Upper lobe of right lung (tissue), 1 donor: ENCODE measurements at places on chromosomes 2 and 18.

DNA sequence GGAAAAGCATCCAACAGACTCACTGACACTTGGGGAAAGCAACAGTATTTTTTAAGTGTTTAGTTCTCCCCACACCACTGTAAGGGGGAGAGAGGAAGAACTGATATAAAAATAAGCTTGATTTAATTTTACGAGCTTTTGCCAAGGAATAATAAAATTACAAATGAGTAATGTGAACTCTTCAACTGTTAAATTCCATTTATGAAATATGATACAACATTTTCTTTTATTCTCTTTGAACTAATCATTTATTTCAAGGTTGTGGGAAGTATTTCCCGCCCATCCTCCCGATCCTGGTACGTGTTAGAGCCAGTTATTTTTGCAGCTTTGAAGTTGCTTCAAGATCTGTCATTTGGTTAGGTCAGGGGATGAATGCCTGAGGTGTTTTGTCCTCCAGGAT, 35.2 kb downstream of the WDPCP start:
- no peak for DNase-seq
- no peak overlapping the region for H3K27ac ChIP-seq
- H3K27me3 ChIP-seq = no peaks in the 10 kb centered on the region
- H3K4me1 ChIP-seq = no peaks in the 10 kb centered on the region
- no peak overlapping the region for H3K4me3 ChIP-seq

DNA sequence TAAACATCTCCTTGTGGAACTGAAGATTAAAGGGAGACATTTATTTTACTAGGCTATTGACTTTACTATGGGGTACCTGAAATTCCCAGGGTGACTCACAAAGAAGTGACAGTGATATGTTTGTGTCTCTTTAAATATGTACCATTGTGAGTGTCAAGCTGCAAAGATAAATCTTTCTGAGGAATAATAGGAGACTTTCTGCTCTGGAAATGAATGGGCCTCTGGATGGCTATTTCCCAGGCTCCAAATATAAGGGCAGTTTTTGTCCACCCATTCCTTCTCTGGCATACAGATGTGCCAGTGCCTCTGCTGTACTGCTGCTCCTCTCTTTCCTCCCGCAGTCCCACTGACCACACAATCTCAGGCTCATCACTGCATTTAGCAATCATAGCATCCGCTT, 586.4 kb upstream of the CNTNAP5 start:
- no peak overlapping the region for H3K4me3 ChIP-seq
- H3K4me1 ChIP-seq = no peaks in the 10 kb centered on the region
- no peak for DNase-seq
- no peak overlapping the region for H3K27ac ChIP-seq
- H3K36me3 ChIP-seq = no peaks in the 10 kb centered on the region

GRCh38 chr2:100416935-100417710, at the start of gene CHST10:
Gene CHST10, minus strand, starts transcription at chr2:100417668. Its CDS starts 10,993 bp downstream, at chr2:100406675.
- peak; percentile 82 for DNase-seq
- H3K27ac ChIP-seq = peak within 1 kb of the TSS; percentile 70
- peak within 1 kb of the TSS; percentile 88 for H3K4me3 ChIP-seq
- no peaks in the 10 kb centered on the region for H3K36me3 ChIP-seq

- no peaks in the 10 kb centered on the region for H3K36me3 ChIP-seq
- DNase-seq = no peak
- no peaks in the 10 kb centered on the region for H3K27me3 ChIP-seq
- H3K27ac ChIP-seq = peak overlapping the region; percentile 4
- H3K4me1 ChIP-seq = peaks cover 17% of the 10 kb centered on the region
Observed at GRCh38 chr2:144595686-144596072, 75.8 kb upstream of the ZEB2 start.

- no peaks in the 10 kb centered on the region for H3K36me3 ChIP-seq
- peak overlapping the region; percentile 0 for H3K27ac ChIP-seq
- no peak overlapping the region for H3K4me3 ChIP-seq
- DNase-seq = no peak
- peaks cover 4% of the 10 kb centered on the region for H3K4me1 ChIP-seq
Observed at GRCh38 chr2:62186156-62186905, 9.6 kb upstream of the B3GNT2 start.

DNA sequence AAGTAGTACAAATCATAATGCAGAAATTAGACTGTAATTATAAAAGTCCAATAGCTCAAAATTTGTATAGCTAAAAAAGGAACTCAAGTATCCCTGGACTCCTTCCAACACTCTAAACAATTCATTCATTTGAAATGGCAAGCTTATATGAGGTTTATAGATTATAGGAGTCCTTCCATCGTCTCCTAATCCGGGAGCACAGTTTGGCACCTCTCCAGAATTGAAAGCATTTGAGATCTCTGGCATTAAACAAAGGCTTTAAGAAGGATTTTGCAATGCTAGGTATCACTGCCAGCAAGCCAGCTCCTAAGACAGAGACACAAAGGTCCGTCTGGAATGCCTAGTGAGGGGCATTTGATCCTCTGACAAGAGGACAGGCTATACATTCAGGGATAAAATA, 90.9 kb downstream of the ACVR1 start:
- H3K27ac ChIP-seq = no peak overlapping the region
- peaks cover 56% of the 10 kb centered on the region for H3K4me1 ChIP-seq
- no peak for DNase-seq
- H3K36me3 ChIP-seq = no peaks in the 10 kb centered on the region
- no peaks in the 10 kb centered on the region for H3K27me3 ChIP-seq

- no peak for DNase-seq
- H3K4me1 ChIP-seq = no peaks in the 10 kb centered on the region
- no peak overlapping the region for H3K4me3 ChIP-seq
- H3K27me3 ChIP-seq = no peaks in the 10 kb centered on the region
- H3K36me3 ChIP-seq = peaks cover 20% of the 10 kb centered on the region
- no peak overlapping the region for H3K27ac ChIP-seq
Observed at GRCh38 chr2:239087046-239087710, 239.3 kb downstream of the TWIST2 start.

- DNase-seq = no peak
- no peaks in the 10 kb centered on the region for H3K4me1 ChIP-seq
- H3K27ac ChIP-seq = no peak overlapping the region
- no peaks in the 10 kb centered on the region for H3K27me3 ChIP-seq
Observed at GRCh38 chr18:11671156-11671555, 17.9 kb upstream of the GNAL start.

- H3K36me3 ChIP-seq = peaks cover 21% of the 10 kb centered on the region
- no peak overlapping the region for H3K27ac ChIP-seq
- no peak overlapping the region for H3K4me3 ChIP-seq
- no peaks in the 10 kb centered on the region for H3K27me3 ChIP-seq
Observed at GRCh38 chr18:46110406-46110805, 6.2 kb downstream of the HAUS1 start.

- no peak overlapping the region for H3K4me3 ChIP-seq
- peaks cover 4% of the 10 kb centered on the region for H3K4me1 ChIP-seq
- no peak for DNase-seq
- H3K27me3 ChIP-seq = no peaks in the 10 kb centered on the region
Observed at GRCh38 chr18:9516437-9517064, 41.2 kb downstream of the RALBP1 start.
